Dermis lymphatic vessel endothelial cell (primary cell): ENCODE measurements at places on chromosomes 5 and 9. TPM values are rescaled to one million over a fixed set of nuclear protein-coding genes. Genes with fewer than 3 reads are reported as not detected.

The EPB41L4B gene
- 0.22 and 0.86 TPM in 2 replicates for total RNA-seq

The MOB3B gene
- 1.5 and 2.2 TPM in 2 replicates for total RNA-seq

The IRX4 gene
- not detected in 2 replicates for total RNA-seq

The DRD1 gene
- total RNA-seq = not detected in 2 replicates

The PNPLA7 gene
- 0.34 and 0.65 TPM in 2 replicates for total RNA-seq

The ANKRD20A1 gene
- total RNA-seq = 1.8 and 2.5 TPM in 2 replicates

The HAVCR2 gene
- total RNA-seq = 0.11 and 1.5 TPM in 2 replicates

The PCDHB3 gene
- 0.22 and 0.69 TPM in 2 replicates for total RNA-seq

The FABP6 gene
- not detected in 2 replicates for total RNA-seq

The ECM2 gene
- total RNA-seq = under 0.01 TPM in 1 of 2 replicates, not detected in the other

The SCGB3A2 gene
- total RNA-seq = not detected in 2 replicates

The KIF20A gene
- 8.3 and 11.8 TPM in 2 replicates for total RNA-seq

The GABRA1 gene
- under 0.01 TPM in 1 of 2 replicates, not detected in the other for total RNA-seq

The ANKRD33B gene
- total RNA-seq = 1.9 and 2.0 TPM in 2 replicates
